ENCODE measurements at places on chromosomes 6 and 20.

- no peak for DNase-seq
Observed at GRCh38 chr6:43355862-43356590, 13.4 kb downstream of the ZNF318 start.

GRCh38 chr20:46485431-46485830 lies 27.9 kb downstream of the ZNF334 start:
- no peak for DNase-seq

DNA sequence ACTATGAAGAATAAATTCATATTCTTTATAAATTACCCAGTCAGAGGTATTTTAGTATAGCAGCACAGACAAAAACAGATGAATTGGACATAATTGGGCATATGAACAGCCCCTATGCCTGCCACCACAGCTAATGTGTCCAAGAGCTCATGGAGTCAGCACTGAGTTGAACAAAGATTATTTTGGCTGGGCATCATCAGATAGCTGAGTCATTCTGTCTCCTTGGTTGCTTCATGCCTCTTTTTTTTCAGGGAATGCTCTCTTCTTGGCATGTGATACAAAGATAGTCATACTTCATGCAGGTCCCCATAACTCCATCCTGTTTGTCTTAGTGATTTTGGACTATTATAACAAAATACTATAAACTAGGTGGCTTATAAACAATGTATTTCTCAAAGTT lies 275.6 kb downstream of the TENT5A start:
- DNase-seq = no peak

DNA sequence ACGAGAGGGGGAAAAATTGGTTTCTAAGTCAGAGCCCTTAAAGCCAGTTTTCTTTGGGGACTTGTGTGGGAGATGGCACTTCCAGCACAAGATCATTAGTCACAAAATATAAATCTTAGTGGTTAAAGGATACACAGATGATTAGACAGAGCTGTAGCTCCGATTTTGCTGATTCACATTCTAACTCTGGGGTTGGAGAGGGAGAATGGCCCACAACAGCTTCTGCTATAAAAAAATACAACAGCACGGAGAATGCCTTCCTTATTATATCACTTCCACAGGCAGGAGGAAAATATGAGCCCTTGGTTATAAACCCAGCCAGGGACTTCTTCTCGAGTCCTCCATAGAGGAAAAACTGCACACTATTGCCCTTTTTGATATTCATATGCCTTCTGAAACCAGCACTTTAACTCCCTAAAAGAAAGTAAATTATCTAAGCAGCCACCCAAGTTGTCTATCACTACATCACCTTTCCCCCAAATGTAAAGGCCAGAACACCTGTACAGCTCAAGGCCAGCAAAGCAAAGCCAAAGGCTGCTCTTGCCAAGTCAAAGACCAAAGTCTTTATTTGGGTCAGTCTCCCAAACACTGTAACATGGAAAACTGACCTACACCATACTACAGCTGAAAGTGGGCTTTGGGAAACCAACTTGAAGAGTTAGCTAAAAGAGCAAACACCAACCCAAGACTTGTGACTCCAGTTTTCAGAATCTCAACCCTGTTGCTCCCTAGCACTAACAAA lies 10.4 kb downstream of the MRPL14 start:
- DNase-seq = peak; percentile 16

GRCh38 chr6:39330476-39330875 lies 8.0 kb upstream of the KCNK16 start:
- no peak for DNase-seq

GRCh38 chr6:158367816-158368215 lies 55.6 kb downstream of the TULP4 start:
- DNase-seq = no peak

- DNase-seq = no peak
Observed at GRCh38 chr6:3397229-3398164, 59.4 kb downstream of the SLC22A23 start.

DNA sequence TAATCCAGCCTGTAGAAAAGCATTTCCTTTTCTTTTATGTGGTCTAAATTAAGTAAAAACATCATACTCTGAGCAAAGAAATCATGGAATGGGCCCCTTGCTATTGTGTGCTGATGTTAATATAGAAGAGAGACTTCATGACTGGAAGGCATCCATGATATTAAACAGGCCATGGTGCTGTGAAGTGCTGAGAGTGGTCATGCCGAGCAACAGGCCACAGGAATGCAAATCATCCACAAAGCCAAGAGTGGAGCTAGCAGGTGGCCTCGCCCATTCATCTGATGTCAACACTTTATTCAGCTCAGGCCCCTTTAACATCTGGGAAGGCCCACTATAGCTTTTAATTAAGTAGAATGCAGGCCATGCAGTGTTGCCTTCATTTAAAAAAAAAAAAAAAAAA lies 115.2 kb upstream of the HMGCLL1 start:
- DNase-seq = no peak

- DNase-seq = no peak
Observed at GRCh38 chr20:43563429-43563828, 4.6 kb downstream of the SGK2 start.

DNA sequence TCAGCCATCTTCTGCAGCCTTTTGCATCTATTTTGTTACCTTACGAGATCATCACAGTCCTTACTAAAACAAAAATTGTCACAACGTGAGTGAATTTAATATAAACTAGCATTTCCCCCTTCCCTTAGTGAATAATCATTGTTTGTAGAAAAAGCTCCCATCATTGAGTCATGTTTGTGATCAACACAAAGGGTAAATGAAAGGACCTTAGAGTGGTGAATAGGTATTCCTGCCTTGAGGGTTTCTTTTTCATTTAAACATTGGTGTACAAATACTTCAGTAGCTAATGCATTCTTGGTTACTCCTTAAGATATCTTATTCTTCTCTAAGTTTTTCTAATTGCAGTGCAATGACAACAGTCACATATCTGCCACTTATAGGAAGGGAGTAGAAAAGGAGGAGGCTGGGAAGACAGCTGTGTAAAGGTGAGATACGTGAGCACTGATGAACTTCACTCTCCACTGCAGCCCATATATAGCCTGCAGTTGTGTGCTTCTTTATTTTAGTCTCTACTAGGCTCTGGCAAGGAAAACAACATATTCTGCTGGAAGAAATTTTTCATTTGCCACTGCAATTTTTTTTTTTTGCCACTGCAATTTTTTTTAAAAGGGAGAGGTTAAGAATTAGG lies 27.8 kb downstream of the ADGRG6 start:
- no peak for DNase-seq

Measured in forelimb muscle (tissue), 1 donor.